ENCODE measurements at places on chromosomes 3 and 15.

DNA sequence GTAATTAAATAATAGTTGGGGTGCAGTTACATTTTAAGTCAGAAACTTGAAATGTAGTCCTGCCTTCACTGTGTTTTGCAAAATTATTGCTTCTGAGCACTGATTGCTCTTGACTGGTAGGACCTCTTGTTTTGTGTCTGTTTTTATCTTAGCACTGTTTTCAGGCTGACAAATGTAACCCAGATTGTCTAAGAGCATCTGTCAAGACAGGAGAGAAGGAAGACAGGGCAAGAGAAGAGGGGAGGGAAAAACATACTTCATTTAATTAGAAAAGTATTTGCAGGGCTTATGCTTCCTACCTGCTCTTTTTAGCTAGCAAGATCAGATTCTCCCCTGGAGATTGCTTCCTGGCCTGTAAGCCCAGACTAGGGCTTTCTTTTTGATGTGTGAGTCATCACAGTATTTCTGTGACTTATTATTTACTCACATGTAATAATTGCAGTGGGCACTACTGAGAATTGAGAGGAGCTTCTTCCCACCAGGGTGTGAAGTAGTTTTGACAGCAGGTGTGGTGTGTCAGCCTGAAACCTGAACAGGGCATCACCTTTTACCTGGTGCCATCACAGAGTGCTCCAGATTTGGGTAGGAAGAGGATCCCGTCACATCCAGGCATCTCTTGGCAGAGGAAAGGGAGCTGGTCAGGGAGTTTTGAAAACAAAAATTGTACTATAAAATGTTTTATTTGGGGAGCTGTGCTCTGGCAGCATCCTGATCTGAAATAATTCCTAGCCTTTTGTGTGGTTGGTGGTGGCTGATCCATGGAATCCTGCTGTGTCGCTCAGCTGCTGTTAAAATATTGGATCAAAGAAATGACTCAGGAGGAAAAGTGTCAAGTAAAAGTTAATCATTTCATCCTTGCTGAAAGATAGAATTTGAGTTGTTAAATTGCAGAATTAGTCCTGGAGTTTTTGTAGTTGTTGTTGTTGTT is 98.2 kb downstream of the TMEM108 start:
- DNase-seq: no peak

- no peak for DNase-seq
These were observed 264.8 kb downstream of the CLSTN2 start for GRCh38 chr3:140199743-140200142.

DNA sequence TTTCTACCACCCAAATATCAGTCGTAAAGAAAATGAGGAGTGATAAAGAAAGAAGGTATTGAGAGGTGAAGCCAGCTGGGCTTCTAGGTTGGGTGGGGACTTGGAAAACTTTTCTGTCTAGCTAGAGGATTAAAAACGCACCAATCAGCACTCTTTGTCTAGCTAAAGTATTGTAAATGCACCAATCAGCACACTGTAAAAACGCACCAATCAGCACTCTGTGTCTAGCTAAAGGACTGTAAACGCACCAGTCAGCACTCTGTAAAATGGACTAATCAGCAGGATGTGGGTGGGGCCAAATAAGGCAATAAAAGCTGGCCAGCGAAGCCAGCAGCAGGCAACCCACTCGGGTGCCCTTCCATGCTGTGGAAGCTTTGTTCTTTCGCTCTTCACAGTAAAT is 13.0 kb upstream of the IQGAP1 start:
- no peak for DNase-seq

DNA sequence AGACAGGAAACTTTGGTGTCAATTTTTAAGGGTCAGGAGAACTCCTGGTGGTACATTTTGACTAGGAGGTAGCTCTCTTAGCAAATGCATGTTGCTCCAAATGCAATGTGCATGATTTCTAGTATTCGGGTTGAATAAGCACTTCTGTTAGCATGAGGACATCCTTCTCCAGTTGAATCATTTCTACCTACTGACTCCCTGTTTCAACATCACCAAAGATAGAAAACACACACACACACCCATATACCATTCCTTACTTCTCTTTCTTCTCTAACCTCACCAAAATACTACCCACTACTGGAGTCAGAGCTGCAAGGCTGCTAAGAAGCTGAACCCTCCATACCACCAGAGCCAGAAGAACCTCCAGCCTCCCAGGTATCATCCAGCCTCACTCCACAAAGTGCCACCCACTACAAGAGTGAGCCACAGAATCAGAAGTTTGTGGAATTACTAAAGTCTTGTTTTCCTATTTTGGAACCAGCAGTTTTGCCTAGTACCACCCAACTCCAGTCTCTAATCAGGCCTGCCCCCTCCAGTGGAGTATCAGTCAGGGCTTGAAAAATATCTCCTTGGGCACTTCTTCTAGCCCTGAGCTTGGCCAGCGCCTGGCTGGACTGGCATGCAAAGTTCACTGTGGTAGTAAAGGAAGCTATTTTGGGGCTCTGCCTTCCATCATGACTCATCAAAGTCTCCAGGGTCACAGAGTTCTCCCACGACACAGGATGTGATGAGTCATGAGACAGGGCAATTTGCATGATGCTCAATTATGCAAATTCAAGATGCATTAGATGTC is 110.3 kb downstream of the CYP19A1 start:
- DNase-seq: no peak

DNA sequence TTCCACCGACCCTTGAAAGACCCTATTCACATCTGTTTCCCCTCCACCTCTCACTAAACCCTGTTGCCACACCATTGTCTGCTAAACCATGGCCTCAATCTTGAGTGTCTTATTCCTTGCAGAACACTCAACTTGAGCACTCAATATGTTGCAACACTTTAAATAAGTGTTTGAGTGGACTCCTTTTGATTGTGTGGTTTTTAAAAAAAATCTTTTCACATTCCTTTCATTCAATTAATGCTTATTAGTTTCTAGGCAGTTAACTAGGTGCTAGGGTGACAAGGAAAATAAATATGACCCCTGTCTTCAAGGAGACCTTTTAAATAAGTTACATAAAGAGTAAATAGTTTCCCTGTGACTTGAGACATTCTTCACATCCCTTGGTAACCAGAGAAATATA is 13.3 kb upstream of the HHLA2 start:
- DNase-seq: no peak

DNA sequence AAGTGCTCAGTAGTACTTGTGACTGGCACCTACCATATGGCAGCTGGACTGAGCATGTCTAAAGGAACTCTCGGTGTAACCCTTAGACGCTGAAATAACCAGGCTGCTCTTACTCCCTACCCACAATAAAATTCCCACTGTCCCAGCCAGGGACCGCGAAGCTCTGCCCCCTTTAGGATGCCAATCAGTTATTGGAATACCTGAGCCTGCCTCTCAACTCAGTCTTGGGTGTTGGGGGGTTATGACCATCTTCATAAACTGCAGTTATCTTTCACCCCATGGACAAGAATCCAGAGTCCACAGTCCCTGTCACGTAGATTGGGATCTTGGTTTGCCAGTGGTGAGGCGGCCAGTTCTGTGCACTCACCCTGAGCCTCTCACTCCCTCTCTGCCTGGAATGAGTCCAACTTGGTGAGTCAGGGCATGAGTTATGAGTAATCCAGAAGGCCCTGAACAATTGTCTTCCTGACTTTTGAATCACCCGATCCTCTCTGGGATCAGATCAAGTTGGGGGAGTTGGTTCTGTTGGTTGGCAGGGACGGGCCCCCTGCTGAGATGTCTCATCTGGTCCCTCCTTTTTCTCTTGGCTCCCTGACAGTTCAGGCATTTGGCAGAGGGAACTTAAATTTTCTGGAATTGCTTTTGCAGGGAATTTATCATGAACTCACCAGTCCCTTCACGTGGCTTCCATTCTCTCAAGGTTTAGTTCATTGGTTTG is 120.1 kb upstream of the UBE2E1 start:
- DNase-seq: no peak

DNA sequence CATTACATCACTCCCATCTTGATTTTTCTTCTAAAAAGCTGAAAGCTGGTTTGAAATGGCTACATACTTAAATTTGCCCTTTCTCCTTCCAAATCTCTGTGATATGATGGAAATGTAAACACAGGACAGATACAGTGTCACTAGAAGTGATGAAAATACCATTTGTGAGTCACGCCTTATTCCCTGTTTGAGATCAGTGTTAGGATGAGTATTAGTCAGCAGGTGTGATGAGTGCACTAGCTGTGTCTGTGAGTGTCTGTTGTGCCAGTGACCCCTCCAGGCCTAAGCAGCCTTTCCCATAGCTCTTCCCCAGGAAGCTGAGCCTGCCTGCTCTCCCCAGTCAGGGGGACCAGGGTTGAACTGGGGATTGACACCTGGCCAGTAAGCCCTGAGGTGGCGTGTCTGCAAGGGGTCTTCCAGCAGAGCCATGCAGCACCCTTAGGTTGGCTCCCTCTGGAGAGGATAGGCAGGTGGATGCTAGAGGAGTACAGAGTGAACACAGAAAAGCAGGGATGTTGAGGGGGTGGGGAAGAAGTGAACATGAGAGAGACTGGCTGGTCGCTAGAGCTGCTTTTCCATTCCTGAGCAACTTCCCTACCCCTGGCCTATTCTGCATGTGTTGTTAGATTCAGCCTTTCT is 92.0 kb downstream of the PDE8A start:
- no peak for DNase-seq

GRCh38 chr3:23873941-23874340 is 42.8 kb downstream of the NKIRAS1 start:
- DNase-seq: no peak

Measured in stimulated activated CD8-positive, alpha-beta memory T cell treated with anti-CD3 and anti-CD28 coated beads, Interleukin-2, amount 100 ng/mL, for 1 hour (primary cell).